ENCODE measurements at places on chromosomes 7 and 10. TPM values are rescaled to one million over a fixed set of nuclear protein-coding genes. Genes with fewer than 3 reads are reported as not detected.

The POLR2J gene
- 14.3 TPM for total RNA-seq

The PPP1R3A gene
- total RNA-seq = not detected

The VIPR2 gene
- total RNA-seq = 4.6 TPM

The ELN gene
- total RNA-seq = 25.9 TPM

The TAS2R41 gene
- total RNA-seq = 0.66 TPM

The TMEM236 gene
- total RNA-seq = 0.66 TPM

The OR2A5 gene
- not detected for total RNA-seq

The WDR86 gene
- 57.0 TPM for total RNA-seq

The IDI2 gene
- total RNA-seq = not detected

The HPS6 gene
- 22.7 TPM for total RNA-seq

DNA sequence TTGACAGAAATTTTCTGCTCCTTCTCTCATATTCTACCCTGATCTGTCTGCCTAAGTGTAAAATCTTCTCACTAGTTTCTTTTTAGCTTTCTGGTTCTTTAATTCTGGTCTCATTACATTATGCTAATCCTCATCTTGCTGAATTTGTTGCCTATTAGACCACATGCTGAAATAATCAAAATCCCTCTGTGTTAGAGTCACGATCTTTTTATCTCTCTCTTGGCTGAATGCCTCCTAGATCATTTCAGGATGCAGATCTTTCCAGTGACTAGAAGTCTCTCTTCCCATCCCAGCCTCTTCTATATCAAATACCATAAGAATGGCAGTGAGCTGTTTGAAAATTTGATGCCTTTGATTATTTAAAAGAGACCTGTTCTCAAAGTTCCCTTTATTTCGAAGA is 661.9 kb downstream of the SORCS1 start:
- no peak for DNase-seq

DNA sequence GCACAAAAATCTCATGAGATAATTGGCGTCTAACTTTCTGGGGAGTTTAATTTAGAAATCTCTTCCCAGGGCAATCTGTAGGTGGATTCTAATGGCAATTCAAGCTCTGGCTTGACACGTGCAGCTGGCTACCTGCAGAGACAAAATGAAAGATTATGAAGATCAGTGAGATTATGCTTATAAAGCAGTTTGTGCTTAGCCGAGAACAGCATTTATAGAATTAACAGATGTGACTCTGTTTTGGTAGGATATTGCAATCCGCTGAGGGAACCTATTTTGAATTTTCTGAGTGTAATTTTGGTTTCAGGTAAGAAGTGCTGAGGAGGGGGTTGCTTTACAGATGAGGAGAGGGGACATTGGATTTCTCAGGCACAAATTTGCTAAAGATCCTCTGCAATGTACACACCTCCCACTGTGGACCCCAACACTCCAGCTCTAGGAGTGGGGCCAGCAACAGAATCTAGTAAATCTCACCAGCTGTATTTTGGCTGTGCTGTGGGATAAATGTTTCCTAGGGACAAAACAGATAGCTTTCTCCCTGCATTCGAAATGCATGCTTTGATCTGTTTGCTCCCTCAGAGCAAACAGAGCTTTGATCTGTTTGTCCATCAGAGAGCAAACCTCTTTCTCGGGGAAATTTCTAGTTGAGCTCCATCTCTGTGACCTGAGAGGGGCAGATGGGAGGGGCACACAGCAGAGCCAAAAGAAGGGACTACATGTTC is 7.4 kb downstream of the GJD4 start:
- DNase-seq = no peak

DNA sequence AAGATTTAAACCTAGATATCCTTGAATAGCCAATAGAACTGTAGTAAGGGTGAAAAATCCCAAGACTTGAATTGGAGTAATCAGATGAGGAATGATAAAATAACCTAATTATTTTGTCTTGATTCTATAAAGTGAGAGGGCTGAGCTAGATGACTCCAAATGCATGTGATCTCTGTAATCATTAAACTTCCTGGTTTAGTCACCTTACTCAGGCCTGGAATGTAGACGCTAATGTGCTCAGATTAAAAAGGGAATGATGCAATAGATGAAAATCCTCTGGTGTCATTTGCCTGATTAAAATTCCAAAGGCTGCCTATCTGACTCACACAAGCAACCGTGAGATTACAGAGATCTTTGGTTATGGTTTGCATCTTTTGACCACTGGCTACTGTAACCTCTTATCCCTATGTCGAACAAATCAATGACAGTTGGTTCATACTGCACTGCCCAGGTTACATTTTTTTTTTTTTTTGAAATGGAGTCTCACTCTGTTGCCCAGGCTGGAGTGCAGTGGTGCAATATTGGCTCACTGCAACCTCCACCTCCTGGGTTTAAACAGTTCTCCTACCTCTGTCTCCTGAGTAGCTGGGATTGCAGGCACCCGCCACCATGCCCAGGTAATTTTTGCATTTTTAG is 2.9 kb upstream of the HKDC1 start:
- no peak for DNase-seq

DNA sequence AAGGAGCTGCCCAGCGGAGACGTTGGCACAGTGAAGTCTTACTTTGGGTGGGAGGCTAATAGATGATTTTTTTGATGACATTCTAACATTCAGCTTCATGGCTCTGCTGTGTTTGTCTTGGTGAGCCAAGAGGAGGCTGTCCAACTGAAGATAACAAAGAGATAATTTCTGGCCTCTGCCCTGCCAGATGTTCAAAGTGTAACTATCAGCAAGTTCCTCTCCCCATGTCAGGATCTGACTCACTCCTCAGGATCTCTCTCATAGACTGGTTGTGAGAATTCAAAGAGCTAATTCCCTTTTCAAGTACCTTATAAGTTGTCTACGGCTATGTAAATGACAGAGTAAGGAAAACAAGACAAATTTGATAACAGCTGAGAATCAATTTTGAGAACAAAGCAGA is 1340.9 kb downstream of the XPNPEP1 start:
- no peak for DNase-seq

DNA sequence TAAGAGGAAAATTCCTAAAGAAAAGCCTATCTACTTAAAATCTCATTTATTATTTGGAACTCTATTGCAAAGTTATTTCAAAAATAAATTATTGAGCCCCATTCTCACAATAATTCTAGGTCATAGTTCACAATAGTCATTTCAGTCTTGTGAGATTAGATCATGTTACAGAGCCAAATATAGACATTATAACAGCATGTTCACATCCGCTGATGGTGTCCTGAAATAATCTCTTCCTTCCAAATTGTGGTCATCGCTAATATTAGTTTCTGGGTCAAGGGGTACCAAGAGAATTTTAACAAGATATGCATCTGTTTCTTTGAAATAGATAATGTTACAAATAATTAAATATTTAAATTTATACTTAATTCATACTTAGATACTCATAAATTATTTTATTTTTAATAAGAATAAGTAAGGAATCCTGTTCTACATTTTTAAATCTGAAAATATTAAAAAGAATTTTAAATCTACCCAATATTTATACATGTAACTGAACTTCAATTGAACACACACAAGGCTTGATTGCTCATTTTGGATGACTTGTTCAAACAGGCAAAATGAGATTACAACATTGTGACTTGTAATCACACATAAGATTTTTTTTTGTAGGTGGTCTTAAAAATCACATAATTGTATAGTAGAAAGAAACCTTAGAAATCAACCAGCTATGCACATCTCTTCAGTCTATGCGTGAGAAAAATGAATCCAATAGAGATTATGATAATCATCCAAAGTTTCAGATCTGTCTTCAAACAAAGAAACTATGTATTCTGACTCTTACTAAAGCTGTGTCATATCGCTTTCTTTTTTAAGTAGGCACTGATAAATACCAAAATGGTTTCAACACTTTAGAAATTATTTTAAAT is 13.1 kb downstream of the GNAT3 start:
- DNase-seq = no peak

GRCh38 chr10:110462166-110463095 is 35.3 kb upstream of the DUSP5 start:
- no peak for DNase-seq

DNA sequence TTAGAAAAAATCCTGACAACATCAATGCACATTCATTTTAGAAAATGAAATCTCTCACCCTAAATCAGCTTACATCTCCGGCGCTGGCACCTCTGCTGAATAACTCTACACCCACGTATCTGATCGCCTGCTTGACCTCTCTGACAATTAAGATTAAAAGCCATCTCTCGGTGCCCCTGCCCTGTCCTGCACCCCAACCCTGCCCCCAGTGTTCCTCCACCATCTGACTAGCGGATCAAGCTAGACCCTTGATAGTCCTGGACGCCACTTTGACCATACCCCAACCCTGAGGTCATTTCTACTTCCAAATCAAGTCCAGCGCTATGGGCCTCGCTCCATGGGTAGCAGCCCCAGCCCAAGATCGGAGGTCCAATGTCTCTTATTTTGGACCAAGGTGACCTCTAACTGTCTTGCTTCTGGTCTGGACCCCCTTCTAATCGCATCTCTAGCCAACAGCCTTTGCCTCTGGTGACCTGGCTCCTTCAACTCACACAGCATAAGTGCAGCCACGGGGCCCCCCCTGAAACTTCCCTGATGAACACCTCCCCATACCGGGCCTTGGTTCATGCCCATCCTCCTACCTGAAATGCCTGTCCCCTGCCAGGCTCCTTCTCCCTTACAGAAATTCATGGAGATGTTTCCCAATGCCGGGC is 28.5 kb downstream of the BTBD16 start:
- no peak for DNase-seq

GRCh38 chr7:50863053-50863452 is 80.4 kb upstream of the GRB10 start:
- DNase-seq = no peak

DNA sequence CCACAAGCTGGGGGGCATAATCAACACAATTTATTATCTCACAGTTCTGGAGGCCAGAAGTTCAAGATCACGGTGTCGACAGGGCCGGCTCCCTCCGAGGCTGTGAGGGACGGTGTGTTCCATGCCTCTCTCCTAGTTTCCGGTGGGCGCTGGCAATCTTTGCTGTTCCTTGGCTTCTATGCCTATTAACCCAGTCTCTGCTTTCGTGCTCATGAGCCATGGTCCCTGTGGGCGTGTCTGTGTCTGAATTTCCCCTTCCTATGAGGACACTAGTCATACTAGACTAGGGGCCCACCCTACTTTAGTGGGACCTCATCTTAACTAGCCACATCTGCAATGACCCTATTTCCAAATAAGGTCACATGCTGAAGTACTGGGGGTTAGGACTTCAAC is 29.4 kb downstream of the HIPK2 start:
- no peak for DNase-seq

DNA sequence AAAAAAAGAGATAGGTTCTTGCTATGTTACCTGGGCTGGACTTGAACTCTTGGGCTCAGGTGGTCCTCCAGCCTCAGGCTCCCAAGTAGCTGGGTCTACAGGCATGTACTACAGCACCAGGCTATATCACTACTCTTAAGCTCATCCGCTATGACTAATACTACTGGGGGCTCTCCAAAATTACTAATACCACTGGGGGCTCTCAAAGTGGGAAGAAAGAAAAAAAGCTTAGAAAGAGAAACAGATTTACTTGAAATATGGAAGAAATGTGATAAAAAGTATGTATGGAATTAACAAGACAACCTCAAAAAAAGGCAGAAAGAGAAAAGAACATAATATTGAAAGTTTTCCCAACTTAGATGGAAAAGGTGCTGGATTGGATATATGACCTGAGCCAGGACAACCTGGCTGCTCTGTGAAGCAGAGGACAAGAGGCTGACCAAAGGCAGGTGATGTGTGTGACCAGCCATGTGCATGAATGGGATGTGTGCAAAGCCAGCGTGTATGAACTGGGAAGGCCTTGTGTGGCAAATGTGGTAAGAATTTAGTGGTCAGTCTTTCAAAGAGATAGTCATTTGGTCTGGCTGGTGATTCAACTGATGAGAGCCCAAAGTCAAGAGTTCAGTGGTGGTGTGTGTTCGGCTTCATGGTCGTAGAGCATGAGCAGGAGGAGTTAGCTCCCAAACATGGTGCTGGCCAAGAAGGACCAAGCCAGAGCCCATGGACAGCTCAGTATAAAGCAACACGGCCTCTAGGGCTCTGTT is 232.4 kb upstream of the KLF14 start:
- no peak for DNase-seq

DNA sequence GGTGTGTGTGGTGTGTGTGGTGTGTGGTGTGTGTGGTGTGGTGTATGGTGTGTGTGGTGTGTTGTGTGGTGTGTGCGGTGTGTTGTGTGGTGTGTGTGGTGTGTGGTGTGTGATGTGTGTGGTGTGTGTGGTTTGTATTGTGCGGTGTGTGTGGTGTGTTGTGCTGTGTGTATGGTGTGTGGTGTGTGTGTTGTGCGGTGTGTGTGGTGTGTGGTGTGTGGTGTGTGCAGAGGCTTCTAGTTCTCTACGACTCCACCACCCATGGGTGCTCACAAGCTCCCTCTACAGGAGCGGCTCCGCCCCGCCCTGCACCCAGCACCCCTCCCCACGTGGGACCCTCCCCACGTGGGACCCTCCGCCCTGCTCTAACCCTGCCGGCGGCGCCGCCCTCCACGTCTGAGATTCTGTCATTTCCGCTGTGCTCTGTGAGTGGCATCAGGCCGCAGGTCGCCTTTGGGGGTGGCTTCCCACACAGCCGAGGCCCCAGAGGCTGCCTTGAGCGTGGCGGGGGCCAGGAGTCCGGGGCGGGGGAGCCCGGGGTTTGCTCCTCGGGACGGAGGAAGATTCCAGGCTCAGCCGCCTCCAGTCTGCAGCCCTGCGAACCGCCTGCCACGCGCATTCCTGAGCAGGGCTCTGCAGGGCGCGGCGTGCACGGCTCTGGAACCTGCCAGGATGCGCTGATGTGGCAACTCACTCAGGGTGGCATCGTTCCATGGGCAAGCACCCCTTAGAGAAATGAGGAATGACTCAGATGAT is 37.0 kb upstream of the DNAJB6 start:
- no peak for DNase-seq

- DNase-seq = no peak
These were observed 80.5 kb upstream of the RNF32 start for GRCh38 chr7:156560075-156560474.

DNA sequence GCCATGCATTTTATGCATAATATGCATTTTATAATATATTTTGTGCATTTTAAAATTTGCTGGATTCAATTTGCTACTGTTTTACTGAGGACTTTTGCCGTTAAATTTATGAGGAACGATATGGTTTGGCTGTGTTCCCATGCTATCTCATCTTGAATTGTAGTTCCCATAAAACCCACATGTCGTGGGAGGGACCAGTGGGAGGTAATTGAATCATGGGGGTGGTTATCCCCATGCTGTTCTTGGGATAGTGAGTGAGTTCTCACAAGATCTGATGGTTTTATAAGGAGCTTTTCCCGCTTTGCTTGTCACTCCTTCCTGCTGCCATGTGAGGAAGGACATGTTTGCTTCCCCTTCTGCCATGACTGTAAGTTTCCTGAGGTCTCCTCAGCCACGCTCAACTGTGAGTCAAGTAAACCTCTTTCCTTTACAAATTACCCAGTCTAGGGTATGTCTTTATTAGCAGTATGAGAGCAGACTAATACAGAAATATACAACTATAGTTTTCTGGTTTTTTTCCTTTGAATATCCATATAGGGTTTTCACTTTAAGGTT is 201.4 kb upstream of the SH2B2 start:
- DNase-seq = no peak

GRCh38 chr10:31771331-31771831 is 157.2 kb downstream of the ARHGAP12 start:
- no peak for DNase-seq

- DNase-seq = no peak
These were observed 47.7 kb downstream of the EGFR start for GRCh38 chr7:55066524-55066923.
